Neural progenitor cell (in vitro differentiated cells): ENCODE measurements at places on chromosomes 3 and 15. TPM values are rescaled to one million over a fixed set of nuclear protein-coding genes. Genes with fewer than 3 reads are reported as not detected.

COL8A1 gene
- total RNA-seq = not detected in 2 replicates

TMEM45A gene
- 53.8 and 82.7 TPM in 2 replicates for total RNA-seq

DNA sequence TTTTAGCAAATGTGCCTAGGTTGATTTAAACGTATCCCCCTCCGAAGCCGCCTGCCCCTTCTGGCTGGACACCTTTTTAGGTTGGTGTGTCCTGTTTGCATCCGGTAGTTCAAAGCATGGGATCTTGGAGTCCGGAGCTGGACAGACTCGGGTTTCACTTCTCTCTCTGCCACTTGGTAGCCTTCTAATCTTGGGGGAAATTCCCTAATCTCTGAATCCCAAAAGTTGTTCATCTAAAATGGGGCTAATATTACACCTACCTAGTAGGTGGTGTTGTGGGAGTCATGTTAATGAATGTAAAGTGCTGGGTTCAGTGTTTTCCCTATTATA, 760 bp downstream of the FANCI start:
- DNase-seq = no peak

TMIE gene
- total RNA-seq = not detected in 2 replicates

- DNase-seq = no peak
Observed at GRCh38 chr3:40208251-40208650, 101.3 kb upstream of the EIF1B start.

CSTA gene
- total RNA-seq = not detected in 2 replicates
